Right renal pelvis (tissue), 4 donors: ENCODE measurements at places on chromosomes 7 and 10. TPM values are rescaled to one million over a fixed set of nuclear protein-coding genes. Genes with fewer than 3 reads are reported as not detected.

FGL2 gene
- polyA plus RNA-seq: 103 TPM

VGF gene
- 0.29 TPM for polyA plus RNA-seq

STK31 gene
- 1.2 TPM for polyA plus RNA-seq

LRRC17 gene
- 93.8 TPM for polyA plus RNA-seq

ANKRD30A gene
- polyA plus RNA-seq: not detected

PSD gene
- 9.6 TPM for polyA plus RNA-seq

C10orf67 gene
- 2.4 TPM for polyA plus RNA-seq

CCDC146 gene
- polyA plus RNA-seq: 16.7 TPM

HOXA10 gene
- polyA plus RNA-seq: 144 TPM

SFR1 gene
- polyA plus RNA-seq: 11.5 TPM

VAX1 gene
- not detected for polyA plus RNA-seq

CHRM2 gene
- polyA plus RNA-seq: 3.8 TPM

NODAL gene
- 0.22 TPM for polyA plus RNA-seq

BICC1 gene
- 69.6 TPM for polyA plus RNA-seq

SLC25A40 gene
- polyA plus RNA-seq: 31.7 TPM

CYP2C19 gene
- not detected for polyA plus RNA-seq

KNDC1 gene
- polyA plus RNA-seq: 7.2 TPM

PDIA4 gene
- polyA plus RNA-seq: 193 TPM

GIGYF1 gene
- 37.4 TPM for polyA plus RNA-seq
